ENCODE measurements at places on chromosomes 11 and 22.

- DNase-seq: no peak
These were observed 100.0 kb downstream of the WNT7B start for GRCh38 chr22:45877036-45877380.

- no peak for DNase-seq
These were observed 25.9 kb downstream of the RAB6A start for GRCh38 chr11:73734993-73735392.

DNA sequence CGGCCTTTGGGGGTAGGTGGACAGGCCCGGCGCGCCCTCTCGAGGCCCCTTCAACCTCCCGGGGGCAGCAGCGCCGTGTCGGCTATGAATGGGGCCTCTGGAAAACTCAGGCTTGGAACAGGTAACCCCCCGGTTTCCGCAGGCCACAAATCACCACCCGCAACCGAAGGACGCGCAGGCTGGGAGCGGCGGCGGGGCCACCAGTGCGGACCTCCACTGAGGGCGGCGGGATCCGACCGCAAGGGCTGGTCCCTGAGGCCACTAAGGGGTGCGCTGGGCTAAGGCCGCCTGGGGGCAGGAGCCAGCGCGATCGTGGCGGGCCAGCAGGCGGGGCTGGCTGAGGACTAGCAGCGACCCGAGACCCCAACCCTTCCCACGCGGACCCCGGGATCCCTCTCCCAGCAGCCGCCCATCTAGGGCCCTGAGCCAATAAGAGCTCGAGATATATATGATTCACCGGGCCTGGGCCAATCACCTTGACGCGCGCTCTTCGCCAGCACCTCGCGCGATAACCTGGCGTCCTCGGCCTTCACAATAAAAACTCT is 609 bp upstream of the ATF4 start:
- DNase-seq: peak; percentile 99

GRCh38 chr11:65258988-65259387 is 2.8 kb upstream of the POLA2 start:
- no peak for DNase-seq

DNA sequence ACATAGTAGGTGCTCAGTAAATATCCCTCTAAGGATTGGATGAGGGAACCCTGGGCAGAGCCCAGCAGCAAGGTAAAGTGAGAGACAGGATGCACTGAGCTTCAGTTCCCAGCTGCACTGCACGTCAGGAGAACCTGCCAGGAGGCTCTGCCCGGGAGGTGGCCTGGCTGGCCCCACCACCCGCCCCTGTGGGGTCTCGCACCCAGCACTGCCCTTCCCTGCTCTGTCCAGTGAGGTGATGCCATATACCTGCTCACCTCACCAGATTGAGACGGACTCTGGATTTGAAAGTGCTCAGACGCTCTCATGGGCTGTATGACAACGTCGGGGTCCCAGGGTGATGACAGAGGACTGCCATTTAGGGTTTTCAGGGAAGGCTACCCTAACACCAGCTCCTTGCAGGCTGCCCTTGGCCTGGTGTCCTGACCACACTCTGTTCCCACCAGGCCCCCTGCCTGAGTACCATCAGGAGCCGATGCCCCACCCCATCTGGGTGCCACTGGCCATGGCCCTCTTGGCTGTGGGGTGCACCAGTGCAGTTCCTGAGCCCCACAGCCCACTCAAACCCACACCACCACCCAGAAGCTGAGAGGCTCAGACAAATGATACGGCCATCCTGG is 61.7 kb upstream of the FGF3 start:
- DNase-seq: no peak

GRCh38 chr22:19554834-19555404 is 30.7 kb upstream of the CLDN5 start:
- DNase-seq: no peak

DNA sequence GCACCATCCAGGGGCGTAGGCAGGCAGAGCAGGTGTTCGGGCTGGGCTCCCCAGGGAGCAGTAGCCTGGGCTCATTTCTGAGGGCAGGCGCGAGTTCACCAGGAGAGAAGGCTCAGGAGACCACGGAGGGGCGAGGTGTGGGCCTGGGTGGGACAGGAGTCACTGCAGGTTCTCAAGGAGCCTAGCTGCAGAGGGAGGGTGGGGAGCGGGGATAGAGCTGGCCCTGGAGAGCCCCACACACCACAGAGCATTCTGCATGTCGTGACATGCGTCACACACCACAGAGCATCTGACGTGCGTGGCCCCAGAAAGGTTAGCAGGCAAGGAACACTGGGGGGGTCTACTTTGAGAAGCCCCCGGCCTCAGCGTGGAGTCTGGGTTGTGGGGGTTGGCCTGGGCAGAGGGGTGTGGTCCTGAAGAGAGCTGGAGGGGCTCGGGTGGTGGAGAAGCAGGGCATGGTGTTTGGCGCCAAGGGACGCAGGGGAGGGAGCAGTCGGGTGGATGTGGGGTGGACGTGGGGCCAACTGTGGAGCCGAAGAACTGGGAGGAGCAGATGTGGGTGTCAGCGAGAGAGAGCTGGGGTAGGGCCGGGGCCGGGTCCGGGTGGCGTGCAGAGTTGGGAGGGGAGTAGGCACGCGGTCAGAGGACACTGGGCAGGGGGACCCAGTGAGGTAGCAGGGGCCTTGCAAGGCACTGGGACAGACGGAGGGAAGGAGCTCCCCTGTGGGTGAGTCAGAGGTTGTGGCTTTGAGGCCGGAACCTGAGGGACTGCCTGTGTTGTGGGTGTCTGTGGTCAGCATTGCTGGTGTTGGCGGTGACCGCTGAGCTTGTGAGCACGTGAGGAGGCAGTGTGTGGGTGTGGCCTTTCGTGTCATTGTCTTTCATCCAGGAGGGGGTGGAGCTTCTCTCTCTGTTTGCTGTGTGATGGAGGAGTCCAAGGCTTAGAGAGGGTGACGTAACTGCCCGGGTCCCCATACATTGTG is 25.5 kb downstream of the CTTN start:
- DNase-seq: peak; percentile 11

Measured in AG09319 (cell line).